ENCODE measurements at places on chromosomes 3 and 15. TPM values are rescaled to one million over a fixed set of nuclear protein-coding genes. Genes with fewer than 3 reads are reported as not detected.

The C3orf70 gene
- not detected for total RNA-seq

The IMPG2 gene
- 0.14 TPM for total RNA-seq

The RBPMS2 gene
- total RNA-seq, result not detected

GRCh38 chr3:4820296-4821121 lies 158.7 kb upstream of the BHLHE40 start:
- H3K4me3 ChIP-seq, result no peak overlapping the region
- peak; percentile 64 for DNase-seq
- H3K27me3 ChIP-seq, result no peaks in the 10 kb centered on the region
- peaks cover 63% of the 10 kb centered on the region for H3K4me1 ChIP-seq

- H3K4me1 ChIP-seq, result peaks cover 21% of the 10 kb centered on the region
- H3K4me3 ChIP-seq, result no peak overlapping the region
- DNase-seq, result no peak
- no peaks in the 10 kb centered on the region for H3K27me3 ChIP-seq
- H3K36me3 ChIP-seq, result peaks cover 5% of the 10 kb centered on the region
- H3K27ac ChIP-seq, result no peak overlapping the region
These were observed 3.4 kb upstream of the SEC22A start for GRCh38 chr3:123198372-123198771.
